ENCODE measurements at places on chromosomes 11 and 22. TPM values are rescaled to one million over a fixed set of nuclear protein-coding genes. Genes with fewer than 3 reads are reported as not detected.

The LYVE1 gene
- 0.13 TPM for total RNA-seq

The SLC17A6 gene
- not detected for total RNA-seq

The WNT7B gene
- not detected for total RNA-seq

The SOX10 gene
- total RNA-seq, result not detected

The ISX gene
- 0.21 TPM for total RNA-seq

The TRMT112 gene
- total RNA-seq, result 220 TPM

The OR10A2 gene
- total RNA-seq, result not detected

The P4HA3 gene
- not detected for total RNA-seq

DNA sequence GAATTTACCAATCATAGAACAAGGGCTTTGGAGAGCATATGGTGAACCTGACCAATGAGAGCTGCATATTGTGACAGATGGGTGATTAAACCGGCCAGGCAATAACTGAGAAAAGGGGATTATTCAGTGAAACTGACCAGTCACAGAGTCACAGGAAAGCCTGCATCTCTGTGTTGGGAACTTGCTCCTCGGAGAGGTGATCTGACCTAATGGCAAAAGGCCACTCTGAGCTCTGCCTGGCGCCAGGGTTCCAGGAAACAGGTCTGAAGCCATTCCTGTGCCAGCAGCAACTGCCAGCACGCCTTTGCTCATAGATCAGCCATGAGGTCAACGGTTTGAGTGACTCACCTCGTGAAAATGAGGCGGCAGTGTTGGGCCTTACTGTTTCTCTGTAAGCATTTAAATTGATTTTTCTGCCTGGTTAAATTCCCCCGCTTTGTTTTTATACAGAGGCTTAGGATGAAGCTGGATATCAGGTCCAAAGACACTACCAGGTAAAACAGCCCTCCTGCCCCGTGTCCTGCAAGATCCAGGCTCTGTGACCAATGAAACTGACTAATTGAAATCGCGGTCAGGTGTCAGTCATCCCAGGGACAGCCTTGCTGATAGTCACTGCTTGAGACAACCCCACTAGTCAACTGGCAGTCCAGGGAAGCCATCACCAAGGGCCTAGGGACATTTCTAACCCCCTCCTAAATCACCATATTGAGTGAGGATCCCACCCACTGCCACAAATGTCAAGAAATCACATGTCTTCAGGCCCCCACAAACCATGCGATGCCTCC is 35.8 kb upstream of the MYOD1 start:
- no peak overlapping the region for H3K4me3 ChIP-seq
- H3K36me3 ChIP-seq, result no peaks in the 10 kb centered on the region
- DNase-seq, result no peak
- no peaks in the 10 kb centered on the region for H3K27me3 ChIP-seq

DNA sequence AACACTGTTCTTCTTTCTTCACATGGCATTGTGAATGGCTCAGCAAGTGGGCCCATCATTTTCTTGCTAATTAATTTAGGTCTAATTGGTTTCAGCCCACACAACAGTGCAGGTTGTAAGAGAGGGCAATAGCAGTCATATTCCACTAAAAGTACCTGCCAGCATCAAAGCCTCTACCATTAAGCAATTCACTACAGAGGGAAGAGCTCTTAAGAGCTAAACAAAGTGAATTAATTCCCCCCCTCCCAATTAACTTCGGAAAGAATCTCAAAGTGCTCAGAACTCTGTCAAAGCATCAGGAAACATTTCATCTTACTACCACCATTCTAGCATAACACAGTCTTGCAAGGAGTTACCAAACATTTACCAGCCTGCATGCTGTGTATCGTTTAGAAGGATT is 133.9 kb upstream of the UBASH3B start:
- DNase-seq, result no peak
- no peaks in the 10 kb centered on the region for H3K27me3 ChIP-seq
- no peak overlapping the region for H3K4me3 ChIP-seq

DNA sequence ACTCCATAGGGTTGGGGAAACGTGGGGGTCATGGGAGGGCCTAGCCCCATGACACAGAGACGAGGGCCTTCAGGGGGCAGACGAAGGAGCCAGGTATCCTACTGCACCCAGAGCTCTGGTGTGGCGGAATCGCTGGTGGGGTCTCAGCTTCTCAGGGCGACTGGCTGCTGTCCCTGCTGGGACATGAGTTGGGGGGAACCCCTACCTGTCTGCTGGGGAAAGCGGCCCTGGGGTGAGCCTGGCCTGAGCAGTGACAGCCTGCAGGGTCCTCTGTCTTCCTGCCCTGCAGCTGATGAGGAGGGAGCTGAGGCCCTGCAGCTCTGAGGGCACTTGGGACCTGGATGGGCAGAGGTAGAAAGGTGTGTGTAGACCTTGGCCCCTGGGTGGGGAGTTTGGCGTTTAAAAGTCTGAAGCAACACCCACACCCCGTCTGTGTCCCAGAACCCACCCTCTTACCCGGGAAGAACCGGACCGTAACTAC is 33.6 kb upstream of the GRAMD4 start:
- H3K27me3 ChIP-seq, result no peaks in the 10 kb centered on the region
- H3K27ac ChIP-seq, result peak overlapping the region; percentile 78
- no peak for DNase-seq
- no peaks in the 10 kb centered on the region for H3K36me3 ChIP-seq

DNA sequence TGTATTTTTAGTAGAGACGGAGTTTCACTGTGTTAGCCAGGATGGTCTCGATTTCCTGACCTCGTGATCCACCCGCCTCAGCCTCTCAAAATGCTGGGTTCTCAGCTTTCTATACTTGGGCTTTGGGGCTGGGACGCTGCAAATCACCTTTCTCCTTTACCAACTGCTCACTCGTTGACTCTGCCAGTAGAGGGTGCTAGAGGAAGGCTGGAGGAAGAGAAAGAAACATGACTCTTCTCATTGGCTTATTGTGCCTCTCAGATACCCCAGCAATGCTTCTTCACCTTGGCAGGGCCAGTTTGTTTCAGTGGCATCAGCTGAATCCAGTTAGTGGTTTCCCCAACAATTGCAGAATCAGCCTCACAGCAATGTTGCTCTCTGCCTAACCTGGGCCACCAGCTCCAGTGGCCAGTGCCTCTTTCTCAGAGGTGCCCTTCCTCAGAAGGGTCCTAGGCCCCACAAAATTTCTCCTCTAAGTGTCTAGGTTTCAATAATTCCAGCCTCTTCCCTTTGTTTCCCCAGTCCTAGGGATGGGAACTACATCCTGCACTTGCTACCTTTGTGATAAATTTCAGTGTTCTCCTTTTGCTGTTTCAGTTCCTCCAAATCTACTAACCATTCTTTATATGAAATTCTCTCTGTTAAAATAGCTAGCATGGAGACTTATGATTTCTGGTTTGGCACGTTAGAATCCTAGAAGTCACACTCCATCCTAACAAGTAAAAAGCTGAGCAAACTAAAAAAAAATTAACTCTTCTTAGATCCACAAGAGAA is 71.5 kb upstream of the VSTM5 start:
- no peaks in the 10 kb centered on the region for H3K4me1 ChIP-seq
- H3K27me3 ChIP-seq, result no peaks in the 10 kb centered on the region
- peak; percentile 4 for DNase-seq
- no peak overlapping the region for H3K27ac ChIP-seq
- no peak overlapping the region for H3K4me3 ChIP-seq

- H3K4me1 ChIP-seq, result no peaks in the 10 kb centered on the region
- no peak overlapping the region for H3K27ac ChIP-seq
- no peak for DNase-seq
- no peaks in the 10 kb centered on the region for H3K27me3 ChIP-seq
Observed at GRCh38 chr11:28133146-28133545, 25.0 kb downstream of the METTL15 start.

GRCh38 chr11:120917559-120918239 is 106.2 kb upstream of the TBCEL start:
- DNase-seq, result peak; percentile 12
- no peaks in the 10 kb centered on the region for H3K36me3 ChIP-seq
- no peaks in the 10 kb centered on the region for H3K27me3 ChIP-seq
- H3K27ac ChIP-seq, result 0 out of 2 replicates have a peak overlapping the region, but pooled peaks have one; percentile 7

GRCh38 chr11:36447947-36448346 is 62.1 kb downstream of the TRAF6 start:
- no peaks in the 10 kb centered on the region for H3K36me3 ChIP-seq
- no peak overlapping the region for H3K27ac ChIP-seq
- H3K4me3 ChIP-seq, result no peak overlapping the region
- peaks cover 8% of the 10 kb centered on the region for H3K4me1 ChIP-seq
- H3K27me3 ChIP-seq, result no peaks in the 10 kb centered on the region
- no peak for DNase-seq

DNA sequence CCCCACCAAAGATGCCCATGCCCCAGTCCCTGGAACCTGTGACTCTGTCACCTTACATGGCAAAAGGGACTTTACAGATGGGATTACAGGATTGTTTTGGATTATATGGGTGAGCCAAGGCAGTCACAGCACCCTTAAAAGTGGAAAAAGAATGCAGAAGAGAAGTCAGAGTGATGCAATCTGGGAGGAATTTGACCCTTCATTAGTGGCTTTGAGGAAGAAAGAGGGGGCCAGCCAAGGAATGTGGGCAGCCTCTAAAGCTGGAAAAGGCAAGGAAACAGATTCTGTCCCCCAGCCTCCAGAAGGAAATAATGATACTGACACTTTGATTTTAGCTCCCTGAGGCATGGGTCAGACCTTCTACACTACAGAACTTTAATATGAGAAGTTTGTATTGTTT is 257.3 kb upstream of the ISX start:
- H3K4me3 ChIP-seq, result no peak overlapping the region
- no peaks in the 10 kb centered on the region for H3K27me3 ChIP-seq
- no peak overlapping the region for H3K27ac ChIP-seq
- no peaks in the 10 kb centered on the region for H3K36me3 ChIP-seq
- H3K4me1 ChIP-seq, result no peaks in the 10 kb centered on the region

DNA sequence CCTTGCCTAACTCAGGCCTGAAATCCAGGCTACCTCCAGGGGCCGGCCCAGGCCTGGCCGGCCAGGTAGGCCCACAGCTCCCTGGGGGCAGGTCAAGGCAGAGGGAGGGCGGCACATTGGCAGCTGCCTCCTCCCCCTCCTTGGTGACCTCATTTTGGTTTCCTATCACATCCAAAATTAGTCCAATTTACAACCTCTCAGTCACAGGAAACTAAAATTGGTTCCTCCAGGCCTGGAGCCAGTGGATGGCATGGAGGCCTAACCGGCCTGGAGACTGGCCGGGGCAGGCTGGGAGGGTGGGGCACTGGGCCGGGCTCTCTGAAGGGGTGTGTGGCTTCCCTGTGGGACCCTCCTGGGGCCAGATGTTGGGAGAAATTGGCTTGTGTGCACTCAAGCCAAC is 35.9 kb downstream of the LRRC10B start:
- H3K27ac ChIP-seq, result no peak overlapping the region
- H3K4me3 ChIP-seq, result no peak overlapping the region
- no peaks in the 10 kb centered on the region for H3K36me3 ChIP-seq
- no peak for DNase-seq
- no peaks in the 10 kb centered on the region for H3K4me1 ChIP-seq

DNA sequence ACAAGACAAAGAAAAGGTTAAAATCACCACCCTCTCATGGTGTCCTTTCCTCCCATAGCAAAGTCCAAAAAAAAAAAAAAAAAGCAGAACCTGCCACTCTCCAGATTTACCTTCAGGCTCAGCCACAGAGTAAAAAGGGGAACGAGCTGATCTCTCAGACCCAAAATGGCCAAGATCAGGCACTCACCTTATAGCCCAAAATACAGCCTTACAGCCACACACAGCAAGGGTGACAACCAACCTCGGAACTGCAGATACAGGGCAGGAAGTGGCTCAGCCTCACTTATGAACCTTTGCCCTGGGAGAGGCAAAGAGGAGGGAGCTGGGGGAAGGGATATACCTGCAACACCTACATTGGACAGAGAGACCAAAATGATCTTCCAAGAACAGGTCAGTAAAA is 4.5 kb downstream of the FHIP1B start:
- DNase-seq, result no peak
- H3K27me3 ChIP-seq, result no peaks in the 10 kb centered on the region
- no peaks in the 10 kb centered on the region for H3K36me3 ChIP-seq
- no peak overlapping the region for H3K4me3 ChIP-seq

GRCh38 chr11:65555693-65556231 is 2.4 kb downstream of the LTBP3 start:
- H3K4me3 ChIP-seq, result no peak overlapping the region
- no peaks in the 10 kb centered on the region for H3K27me3 ChIP-seq
- H3K4me1 ChIP-seq, result 0 out of 2 replicates have a peak, but pooled peaks cover 2% of the 10 kb centered on the region
- H3K27ac ChIP-seq, result no peak overlapping the region
